Left renal pelvis (tissue), 4 donors: ENCODE measurements at places on chromosomes 2 and 18.

GRCh38 chr2:70870790-70871189, 35.2 kb upstream of the CD207 start:
- no peak for DNase-seq

GRCh38 chr2:16962505-16962904, 296.9 kb upstream of the CYRIA start:
- no peak for DNase-seq

GRCh38 chr2:88199912-88200682, 30.0 kb downstream of the THNSL2 start:
- no peak for DNase-seq

DNA sequence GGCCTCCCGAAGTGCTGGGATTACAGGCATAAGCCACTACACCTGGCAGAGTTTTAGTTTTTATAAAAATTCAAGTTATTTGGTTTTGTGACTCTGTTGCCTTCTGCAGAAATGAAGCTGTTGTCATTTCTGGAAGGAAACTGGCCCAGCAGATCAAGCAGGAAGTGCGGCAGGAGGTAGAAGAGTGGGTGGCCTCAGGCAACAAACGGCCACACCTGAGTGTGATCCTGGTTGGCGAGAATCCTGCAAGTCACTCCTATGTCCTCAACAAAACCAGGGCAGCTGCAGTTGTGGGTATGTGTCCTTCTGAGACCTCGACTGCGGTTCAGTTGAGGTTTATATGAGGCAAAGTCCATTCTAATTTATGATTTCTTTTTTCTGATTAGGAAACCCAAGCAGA, 7.2 kb downstream of the MTHFD2 start:
- DNase-seq, result no peak

- DNase-seq, result no peak
Observed at GRCh38 chr2:196291873-196292800, 120.8 kb upstream of the STK17B start.

- no peak for DNase-seq
Observed at GRCh38 chr18:48828691-48829442, 121.9 kb downstream of the SMAD7 start.

DNA sequence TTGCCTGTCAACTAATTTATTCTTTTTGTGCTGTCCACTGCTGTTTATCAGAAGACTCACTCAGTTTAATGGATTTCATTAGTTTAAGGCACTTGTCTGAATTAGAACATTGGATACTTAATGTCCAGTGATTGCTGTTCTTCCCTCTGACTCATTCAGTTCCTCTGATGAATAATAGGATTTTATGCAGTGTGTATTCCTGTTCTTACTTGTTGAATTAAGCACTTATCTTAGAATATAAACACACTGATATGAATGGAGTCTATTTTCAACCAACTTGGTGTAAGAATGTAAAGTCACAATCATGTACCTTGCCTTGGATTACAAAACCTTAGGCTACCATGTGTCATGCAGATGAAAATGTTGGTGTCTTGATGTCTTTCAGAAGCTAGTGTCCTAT, 87.0 kb upstream of the PROKR1 start:
- DNase-seq, result no peak

- DNase-seq, result no peak
Observed at GRCh38 chr2:222915092-222915957, 54.5 kb downstream of the ACSL3 start.

GRCh38 chr2:141317986-141318385, 812.8 kb downstream of the LRP1B start:
- no peak for DNase-seq

GRCh38 chr2:26595146-26595545, 46.0 kb downstream of the CIB4 start:
- DNase-seq, result no peak

DNA sequence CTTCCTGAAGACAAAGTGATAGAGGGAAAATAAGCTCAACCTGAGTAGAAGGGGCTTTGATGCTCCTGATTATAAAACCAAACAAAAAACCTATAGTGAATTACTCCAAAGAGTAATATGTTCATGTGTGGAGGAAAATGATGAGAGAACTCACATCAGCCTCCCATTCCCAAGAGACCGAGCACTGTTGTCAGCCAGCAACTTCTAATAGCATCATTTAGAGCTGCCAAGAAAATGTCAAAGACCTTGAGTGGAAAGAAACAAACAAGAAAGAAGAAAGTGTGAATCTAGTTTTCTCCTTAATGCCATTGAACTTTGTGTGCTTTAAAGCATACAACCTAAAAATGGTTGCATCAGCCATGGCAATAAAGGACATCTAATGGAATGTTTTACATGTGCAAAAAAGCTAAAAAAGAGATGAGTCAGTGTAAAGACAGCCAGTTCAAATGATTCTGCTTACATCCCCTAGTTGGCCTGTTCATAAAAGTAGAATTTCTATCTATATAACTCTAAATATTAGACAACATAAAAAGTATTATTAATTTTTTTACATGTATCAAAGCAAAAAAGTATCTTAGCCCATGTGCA, 1066.2 kb downstream of the TDRD15 start:
- DNase-seq, result no peak

DNA sequence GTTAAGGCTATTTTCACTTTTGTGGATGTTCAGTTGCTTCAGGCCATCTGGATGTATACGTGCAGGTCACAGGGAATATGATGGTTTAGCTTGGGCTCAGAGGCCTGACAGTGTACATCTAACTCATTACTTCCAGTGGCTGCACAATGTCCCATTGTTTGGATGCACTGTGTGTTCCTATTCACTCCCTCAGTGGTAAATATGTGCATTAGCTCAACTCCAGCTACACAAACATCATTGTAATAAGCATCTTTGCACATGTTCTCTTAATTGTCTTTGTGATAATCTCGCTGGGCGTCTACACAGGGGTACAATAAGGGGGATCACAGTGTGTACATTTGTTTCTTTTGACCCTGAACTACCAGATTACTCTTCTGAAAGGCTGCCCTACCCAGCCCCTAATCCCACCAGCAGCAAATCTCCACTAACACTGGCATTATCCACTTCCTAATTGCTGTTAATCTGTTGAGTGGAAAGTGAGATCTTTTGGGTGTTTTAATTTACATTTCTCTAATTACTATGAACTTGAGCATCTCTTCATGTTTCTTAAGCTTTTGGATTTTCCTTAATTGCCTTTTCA, 56.1 kb upstream of the POLE4 start:
- DNase-seq, result no peak
